ELR (cell line): ENCODE measurements at places on chromosomes 2 and 18.

- DNase-seq, result peak; percentile 86
These were observed 10.9 kb downstream of the CATIP start for GRCh38 chr2:218367415-218368149.

GRCh38 chr2:158745866-158746382 lies 49.2 kb upstream of the DAPL1 start:
- no peak for DNase-seq

DNA sequence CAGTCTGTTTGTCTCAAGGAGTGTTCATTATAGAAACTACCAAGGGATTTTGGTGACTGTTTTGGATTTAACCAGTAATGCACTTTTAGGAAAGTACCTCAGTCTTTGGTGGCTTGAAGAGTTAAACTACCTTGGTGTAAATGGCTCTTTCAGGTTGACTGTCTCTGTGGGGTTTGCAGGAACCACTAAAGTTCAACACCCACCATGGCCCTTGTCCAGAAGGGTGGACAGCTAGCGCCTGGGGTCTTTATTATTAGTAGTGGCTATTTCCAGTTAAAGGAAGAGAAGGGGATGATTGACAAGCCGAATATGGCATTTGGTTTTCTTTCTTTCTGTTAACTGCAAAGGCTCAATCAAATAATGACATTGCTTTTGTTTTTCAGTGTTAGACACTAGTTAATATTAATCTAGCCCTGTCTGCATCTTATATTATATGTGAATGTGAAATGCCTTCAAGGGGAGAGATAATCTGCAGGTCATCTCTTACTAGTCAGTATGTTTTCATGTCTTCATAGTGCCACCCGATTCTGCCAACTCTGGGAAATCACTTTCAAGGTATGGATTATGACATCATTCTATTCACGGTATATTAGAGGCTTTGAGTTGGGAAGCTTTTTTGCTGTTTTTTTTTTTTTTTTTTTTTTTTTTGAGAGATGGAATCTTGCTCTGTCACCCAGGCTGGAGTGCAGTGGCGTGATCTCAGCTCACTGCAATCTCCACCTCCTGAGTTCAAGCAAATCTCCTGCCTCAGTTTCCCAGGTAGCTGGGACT lies 56.4 kb downstream of the MAP4K4 start:
- no peak for DNase-seq

GRCh38 chr2:120283649-120284048 lies 31.0 kb downstream of the RALB start:
- DNase-seq, result peak; percentile 39

GRCh38 chr2:105841551-105841950 lies 96.8 kb downstream of the NCK2 start:
- DNase-seq, result no peak

DNA sequence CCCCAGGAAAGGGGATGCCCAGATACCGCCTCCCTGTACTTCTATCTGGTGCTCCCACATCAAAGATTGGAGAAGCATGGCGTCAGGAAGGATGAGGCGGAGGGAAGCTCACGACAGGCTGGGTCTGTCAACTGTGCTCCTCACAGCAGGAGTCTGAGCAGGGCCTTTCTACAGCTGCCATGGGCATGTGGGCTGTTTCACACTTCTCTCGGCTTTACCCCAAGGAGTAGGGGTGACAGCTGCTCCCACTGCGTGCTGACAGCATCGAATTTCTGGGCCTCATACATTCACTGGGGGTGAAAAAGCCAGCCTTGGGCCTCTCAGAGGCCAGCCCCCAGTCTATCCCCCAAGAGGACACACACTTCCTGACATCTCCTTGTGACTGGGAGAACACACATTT lies 21.1 kb downstream of the NEURL3 start:
- no peak for DNase-seq

GRCh38 chr2:63842149-63843061 lies 709 bp downstream of the UGP2 start:
- peak; percentile 70 for DNase-seq

DNA sequence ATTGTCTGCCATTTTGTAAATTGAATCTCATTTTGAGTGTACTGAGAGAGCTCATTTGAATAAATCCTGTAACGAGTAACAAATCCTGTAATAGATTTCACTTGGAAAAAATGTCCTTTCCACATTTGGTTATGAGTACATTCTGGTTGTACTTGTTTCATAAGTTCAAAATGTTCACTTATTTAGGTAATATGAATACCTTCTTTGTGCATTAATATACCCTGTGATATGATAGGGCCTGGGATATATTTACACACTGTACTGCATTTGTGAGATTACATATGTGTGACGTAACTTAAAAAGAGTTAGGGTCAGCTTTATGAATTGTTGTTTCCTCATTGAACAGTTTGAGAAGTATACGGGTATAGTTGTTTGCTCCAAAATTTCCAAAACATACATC lies 16.1 kb downstream of the AGFG1 start:
- no peak for DNase-seq

DNA sequence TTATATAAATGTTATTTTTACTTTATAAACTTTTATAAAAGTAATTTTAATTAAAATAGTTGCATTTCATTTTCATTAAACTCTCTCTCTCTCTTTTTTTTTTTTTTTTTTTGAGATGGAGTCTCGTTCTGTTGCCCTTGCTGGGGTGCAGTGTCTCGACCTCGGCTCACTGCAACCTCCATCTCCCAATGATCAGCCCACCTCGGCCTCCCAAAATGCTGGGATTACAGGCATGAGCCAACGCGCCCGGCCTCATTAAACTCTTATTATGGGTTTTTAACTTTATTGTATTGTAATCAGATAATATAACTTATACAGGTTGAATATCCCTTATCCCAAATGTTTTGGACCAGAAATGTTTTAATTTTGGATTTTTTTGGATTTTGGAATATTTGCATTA lies 10.9 kb upstream of the NPPC start:
- no peak for DNase-seq

- no peak for DNase-seq
These were observed 2.0 kb downstream of the ESPNL start for GRCh38 chr2:238101891-238102841.

DNA sequence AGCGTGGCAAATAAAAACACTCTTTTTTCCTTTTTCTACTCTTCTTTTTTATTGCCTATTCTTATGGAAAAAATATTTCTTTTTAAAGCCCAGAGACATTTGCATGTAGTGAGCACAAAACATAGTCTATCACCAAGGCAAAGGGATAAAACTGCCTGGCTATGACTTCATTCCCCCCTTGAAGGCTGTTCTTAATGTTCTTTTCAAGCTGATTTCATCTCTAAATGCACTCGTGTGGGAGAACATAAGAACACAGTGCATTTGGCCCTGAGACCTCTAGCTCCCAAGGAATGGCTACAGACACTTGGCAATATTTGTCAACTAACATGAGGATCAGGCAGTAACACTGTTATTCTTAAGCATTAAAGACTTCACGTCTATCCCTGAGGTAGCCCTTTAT lies 17.4 kb upstream of the DNAJC10 start:
- no peak for DNase-seq

DNA sequence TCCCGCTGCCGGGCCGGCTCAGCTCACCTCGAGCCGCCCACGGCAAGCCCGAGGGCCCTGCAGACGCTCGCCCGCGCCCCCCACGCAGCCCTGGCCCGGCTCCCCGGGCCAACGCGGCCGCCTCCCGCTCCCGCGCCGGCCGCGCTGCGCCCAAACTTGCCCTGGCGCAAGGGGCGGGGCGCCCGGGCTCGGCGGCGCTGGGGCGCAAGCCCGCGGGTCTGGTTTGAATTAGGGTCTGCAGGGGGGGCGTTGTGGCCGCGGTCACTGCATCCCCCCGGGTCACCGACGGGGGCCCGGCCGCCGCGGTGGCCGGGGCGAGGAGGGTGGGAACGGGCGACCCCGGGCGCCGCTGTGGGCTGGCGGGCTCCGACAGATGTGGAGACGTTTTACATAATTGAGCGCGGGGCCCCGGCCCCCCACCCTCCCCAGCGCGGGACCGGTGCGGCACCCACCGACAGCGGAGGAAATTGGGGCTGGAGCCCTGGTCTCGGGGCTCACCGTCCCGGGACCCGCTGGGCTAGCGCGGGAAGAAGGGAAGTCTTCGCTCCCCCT lies 690 bp downstream of the SDC1 start:
- peak; percentile 37 for DNase-seq

- no peak for DNase-seq
These were observed 136.1 kb upstream of the TTC39C start for GRCh38 chr18:23878336-23878900.

DNA sequence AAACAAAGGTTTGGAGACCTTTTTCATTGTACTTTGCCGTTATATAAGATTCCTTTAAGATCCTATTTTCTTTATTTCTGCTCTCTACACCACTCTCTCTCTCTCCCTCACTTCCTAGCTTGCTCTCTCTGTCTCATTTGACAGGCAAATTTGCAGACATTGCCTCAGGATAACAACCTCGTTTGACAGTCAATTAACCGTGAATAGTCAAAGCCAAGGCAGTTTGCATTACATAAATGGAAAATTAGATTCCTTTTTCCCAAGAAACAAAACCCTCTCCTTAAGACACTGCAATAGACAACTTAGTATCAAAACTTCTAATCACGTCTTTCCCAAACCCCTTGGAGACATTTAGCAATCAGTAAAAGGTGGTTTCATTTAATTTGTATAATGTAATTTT lies 7.4 kb downstream of the SKOR2 start:
- no peak for DNase-seq

DNA sequence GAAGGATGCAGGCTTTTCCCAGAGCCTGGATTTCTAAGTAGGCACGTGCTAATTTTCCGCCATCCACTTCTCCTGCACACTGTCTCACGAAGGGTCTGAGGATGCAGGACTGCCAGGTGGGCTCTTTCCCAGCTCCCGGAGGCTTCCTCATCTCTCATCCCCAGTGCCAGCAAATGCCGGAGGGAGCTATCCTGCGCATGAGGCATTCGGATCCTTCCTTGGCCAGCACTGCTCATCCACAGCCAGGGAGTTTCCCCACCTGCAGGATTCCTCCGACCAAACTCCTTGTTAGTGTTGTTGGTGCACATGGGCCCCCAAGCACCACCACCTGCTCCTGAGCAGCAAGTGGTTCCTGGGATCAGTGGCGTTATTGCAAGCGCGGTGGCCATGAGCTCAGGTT lies 5.0 kb downstream of the CNDP1 start:
- no peak for DNase-seq

DNA sequence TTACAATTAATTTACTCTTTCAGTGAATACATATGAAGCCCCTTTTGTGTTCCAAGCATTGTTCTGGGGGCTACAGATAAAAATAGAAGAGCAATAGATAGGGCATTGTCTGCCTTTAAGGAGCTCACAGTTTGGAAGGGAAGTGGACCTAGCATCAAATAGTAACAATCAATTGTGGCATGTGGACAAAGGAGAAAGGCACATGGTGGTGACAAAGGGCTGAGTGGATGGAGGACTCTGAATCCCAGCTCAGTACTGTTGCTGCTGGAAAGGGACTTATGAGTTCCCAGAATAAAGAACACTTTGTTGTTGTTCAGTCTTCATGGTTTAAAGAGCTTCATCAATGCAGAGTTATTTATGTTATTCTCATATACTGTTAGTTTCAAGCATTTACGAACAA lies 217.7 kb downstream of the HRH4 start:
- DNase-seq, result no peak

GRCh38 chr2:100071335-100072043 lies 70.9 kb downstream of the AFF3 start:
- DNase-seq, result no peak

DNA sequence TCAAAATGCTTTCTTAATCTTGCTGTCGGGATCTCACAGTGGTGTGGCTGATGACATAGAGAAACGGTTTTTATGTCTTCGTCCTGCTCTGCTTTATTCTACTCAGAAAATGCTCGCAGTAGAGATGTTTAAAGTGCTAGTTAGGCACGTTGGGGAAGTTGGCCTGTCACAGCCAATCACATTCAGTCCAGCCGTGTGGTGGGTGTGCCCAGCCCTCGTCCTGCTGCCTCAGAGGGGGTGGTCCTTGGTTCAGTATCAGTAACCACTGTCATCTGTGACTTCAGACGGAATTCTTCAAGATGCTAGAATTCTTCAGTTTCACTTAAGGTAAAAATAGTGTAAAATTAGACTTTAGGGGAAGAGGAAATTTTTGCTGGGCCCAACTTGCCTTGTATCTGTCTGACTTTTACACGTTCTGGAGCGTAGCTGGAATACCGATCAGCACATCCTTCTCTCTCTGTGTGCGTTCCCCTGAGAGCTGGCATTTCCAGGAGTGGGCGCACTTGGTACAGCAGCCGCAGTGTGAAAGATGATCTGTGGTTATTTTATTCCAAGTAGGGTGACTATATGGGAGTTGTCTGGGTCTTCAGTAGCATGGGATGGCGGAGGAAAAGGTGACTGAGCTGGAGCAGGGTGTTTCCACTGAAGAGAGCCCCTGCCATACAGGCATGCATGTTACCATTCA lies 18.5 kb downstream of the TRAF3IP1 start:
- DNase-seq, result no peak

GRCh38 chr2:119871725-119872124 lies 112.0 kb downstream of the PTPN4 start:
- peak; percentile 10 for DNase-seq

GRCh38 chr2:147600223-147600622 lies 244.6 kb upstream of the ACVR2A start:
- DNase-seq, result no peak

DNA sequence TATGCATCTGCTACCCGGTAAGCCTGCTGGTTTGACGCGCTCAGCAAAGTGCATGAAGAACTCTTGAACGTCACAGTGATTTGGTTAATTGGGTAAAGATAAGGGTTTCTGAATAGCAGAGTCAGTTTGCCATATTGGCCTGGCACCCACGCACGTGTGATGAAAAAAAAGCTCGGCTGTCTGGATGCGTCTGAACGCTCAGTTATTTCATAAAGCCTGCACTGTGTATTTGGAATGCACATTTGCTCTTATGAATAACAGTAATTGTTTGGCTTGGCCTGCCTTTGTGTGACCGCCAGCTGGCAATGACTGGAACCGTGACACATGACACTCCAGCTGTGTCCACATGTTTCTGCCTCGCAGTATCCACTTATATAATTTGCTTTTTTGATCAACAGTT lies 129.2 kb upstream of the MEIS1 start:
- no peak for DNase-seq

- peak; percentile 59 for DNase-seq
These were observed 37.0 kb downstream of the TGFA start for GRCh38 chr2:70516596-70516995.

DNA sequence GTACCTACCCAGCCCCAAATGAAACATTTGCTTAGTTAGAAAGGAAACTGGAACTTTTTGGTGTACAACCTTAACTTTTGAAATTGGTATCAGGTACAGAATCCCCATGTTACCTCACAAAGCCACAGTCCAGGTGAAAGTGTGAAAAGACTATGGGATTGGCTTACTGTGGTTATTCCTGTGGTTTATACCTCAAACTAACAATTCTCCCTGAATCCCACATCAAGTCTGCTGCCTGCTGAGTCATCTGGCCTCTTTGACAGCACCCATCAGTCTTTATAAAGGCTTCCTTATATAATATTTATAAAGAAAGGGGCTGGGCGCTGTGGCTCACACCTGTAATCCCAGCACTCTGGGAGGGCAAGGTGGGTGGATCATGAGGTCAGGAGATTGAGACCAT lies 164.6 kb downstream of the TMEM247 start:
- DNase-seq, result peak; percentile 46

DNA sequence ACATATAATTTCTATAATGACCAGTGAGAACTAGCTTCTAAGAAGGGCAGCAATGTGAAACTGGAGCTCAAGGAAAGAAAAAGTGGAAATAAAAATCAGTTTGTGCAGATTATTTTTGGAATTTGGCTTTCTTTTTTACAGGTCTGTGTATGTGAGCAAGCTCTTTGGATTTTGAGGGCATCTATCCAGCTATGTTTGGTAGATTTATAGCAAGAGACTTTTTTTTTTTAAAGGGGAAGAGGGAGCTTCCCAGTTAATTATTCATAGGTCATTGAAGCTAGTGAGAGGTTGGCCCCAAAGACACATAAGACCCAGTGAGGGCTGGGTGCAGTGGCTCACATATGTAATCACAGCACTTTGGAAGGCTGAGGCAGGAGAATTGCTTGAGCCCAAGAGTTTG lies 24.0 kb upstream of the COLEC12 start:
- DNase-seq, result peak; percentile 66
